ENCODE measurements at places on chromosomes 6 and 20.
A peak's percentile ranks its signal among the peaks of the same experiment; 100 is the strongest.

GRCh38 chr6:18985996-18986395, 598.8 kb downstream of the RNF144B start:
- no peak for DNase-seq

DNA sequence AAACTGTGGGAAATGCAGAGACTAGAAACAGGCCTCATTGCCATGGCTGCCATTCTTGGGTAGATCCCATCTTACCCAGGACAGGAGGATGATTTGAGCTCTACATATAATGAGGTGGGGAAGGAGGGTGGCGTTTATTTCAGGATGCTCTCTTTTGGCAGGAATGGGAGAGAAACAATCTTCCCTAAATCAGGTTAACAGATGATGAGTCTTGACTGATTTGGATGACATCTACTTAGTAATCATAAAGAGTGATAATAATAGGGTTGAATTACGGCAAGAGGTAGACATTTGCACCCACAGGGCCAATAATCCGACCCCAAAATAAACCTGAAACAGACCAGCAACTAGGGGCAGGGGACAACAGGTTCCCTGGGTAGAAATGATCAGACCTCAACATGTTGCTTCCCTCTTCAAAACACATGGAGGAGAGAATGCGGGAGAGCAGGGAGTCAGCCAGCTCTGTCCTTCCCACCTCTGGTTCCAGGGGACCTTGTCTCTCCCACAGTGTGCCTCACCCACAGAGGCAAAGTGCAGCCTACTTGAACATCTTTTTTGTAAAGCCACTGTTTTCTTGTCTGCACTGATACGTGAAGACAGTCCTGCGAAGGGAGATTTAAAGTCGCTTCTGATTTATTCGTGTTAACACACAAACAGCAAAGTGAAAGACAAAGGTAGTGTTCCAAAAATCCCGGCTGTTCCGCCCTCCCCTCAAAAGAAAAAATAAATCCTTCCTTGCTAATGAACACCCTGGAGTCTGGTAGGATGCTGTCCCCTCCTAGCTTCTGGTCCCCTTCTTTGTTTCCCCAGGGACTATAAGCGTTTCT, 3.9 kb downstream of the FOXQ1 start:
- no peak for DNase-seq

GRCh38 chr6:157644043-157644810, 178.8 kb upstream of the SNX9 start:
- no peak for DNase-seq

DNA sequence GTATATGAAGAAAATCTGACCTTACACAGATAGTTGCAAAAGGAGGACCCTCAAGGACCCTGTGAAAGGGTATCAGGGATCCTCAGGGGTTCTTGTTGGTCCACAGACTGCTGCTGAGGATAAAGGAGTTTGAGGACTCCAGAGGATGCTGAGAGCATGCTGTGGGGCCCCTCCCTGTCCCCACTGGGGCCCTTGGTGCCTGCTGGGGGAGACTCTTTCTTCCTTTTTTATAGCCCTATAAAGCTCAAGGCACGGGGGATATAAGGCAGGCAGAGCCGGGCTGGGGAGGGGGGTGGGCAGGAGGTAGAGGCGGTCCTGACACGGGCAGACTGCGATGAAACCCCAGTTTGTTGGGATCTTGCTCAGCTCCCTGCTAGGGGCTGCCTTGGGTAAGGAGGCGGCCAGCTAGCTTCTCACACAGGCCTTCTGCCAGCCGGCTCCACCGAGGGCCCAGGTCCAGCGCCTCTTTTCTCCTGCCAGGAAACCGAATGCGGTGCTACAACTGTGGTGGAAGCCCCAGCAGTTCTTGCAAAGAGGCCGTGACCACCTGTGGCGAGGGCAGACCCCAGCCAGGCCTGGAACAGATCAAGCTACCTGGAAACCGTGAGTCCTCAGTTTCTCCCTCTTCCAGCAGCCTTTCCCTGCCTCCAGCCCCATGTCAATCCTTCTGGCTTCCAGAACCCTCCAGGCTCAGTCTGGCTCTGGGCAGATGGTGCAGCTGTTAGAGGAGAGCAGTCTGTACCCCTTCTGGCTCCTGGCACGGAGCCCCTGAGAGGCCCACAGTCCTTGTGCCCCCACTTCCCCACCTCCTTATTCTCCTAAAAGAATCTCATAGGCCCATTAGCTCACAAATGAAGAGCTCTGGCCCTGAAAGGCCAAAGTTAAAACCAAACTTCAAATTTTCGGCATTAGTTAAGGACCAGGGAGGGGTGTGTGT, at the start of gene LY6G6D:
Gene LY6G6D, plus strand, starts transcription at position 327 of the 937 bp plus-strand sequence. Its CDS starts 8 bp downstream, at position 335.
- DNase-seq: no peak

- DNase-seq: no peak
Measured at GRCh38 chr6:18302561-18303439, 38.5 kb upstream of the DEK start.

DNA sequence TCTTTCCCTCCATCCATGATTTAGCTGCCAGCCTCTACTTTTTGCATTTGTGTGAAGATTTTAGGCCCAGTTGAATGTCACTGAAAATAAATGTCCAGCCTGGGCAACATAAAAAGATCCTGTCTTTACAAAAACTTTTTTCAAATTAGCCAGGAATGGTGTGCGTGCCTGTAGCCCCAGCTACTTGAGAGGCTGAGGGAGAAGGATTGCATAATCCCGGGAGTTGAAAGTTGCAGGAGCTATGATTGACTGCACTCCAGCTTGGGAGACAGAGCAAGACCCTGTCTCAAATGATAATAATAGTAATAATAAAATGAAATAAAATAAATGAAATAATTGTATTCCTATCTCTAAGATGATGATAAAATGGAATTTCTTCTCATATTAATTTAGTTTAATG, 5.0 kb upstream of the GFOD1 start:
- DNase-seq: no peak

- DNase-seq: peak; percentile 86
Measured at GRCh38 chr6:52663120-52663935, 7.6 kb upstream of the TMEM14A start.

GRCh38 chr6:18154507-18155149, at the start of gene TPMT:
TPMT (minus strand) TSS chr6:18155077; CDS start chr6:18149127, 5,950 bp downstream.
- no peak for DNase-seq

DNA sequence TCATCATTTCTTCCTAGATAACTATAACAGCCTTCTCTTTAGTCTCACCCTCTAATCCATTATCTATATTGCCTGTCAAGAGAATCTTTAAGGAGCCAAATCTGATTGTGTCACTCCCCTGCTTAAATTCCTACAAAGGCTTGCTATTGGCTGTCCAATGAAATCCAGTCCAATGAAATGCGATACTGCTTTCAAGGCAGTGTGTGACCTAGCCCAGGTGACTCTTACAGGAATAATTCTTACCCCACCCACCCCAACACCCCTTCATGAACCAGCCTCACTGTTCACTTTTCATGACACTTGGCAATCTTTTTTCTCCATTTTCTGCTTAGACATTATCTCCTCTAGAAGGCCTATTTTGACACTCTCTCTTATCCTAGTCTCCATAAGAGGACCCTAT, 163.3 kb upstream of the MARCKS start:
- DNase-seq: no peak

DNA sequence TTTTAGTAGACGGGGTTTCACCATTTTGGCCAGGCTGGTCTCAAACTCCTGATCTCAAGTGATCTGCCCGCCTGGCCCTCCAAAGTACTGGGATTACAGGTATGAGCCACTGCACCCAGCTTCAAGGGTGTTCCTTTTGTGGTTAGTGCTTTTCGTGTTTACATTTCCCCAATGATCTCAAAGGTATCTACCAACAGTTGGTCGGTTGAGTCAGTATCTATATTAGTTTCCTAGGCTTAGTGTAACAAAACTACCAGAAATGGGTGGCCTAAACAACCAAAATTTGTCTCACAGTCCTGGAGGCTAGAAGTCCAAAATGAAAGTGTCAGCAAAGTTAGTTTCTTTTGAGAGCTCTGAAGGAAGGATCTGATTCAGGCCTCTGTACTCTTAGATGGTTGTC, 30.1 kb downstream of the CASP8AP2 start:
- DNase-seq: no peak

DNA sequence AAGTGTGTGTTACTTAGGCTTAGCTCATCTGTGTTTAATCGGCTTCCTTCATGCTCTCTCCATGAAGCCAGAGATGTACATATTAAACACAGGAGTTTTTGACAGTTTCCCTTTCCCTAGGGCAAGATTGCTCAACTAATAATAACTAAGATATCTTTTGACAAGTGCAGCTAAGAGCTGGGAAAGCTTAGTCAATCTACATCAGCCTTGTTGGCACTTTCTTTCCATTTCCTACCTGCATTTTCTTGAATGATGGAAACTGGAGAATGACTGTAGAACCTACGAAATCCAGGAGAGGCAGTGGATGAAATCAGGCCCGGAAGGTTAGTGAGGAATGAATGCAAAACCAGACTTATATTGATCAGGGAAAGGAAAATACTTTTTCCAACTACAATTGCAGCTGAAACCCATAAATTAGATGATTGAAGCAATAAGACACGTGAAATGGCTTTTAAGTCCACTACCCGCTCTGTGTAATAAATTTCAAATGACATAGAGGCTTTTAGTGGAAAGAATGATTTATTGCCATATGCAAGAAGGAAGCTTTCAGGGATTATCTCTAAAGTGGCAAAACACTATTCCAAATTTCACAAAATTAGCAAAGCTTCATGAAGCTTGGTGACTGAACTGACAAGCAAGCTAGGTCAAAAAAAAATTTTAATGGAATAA, 237.2 kb upstream of the ID4 start:
- no peak for DNase-seq

DNA sequence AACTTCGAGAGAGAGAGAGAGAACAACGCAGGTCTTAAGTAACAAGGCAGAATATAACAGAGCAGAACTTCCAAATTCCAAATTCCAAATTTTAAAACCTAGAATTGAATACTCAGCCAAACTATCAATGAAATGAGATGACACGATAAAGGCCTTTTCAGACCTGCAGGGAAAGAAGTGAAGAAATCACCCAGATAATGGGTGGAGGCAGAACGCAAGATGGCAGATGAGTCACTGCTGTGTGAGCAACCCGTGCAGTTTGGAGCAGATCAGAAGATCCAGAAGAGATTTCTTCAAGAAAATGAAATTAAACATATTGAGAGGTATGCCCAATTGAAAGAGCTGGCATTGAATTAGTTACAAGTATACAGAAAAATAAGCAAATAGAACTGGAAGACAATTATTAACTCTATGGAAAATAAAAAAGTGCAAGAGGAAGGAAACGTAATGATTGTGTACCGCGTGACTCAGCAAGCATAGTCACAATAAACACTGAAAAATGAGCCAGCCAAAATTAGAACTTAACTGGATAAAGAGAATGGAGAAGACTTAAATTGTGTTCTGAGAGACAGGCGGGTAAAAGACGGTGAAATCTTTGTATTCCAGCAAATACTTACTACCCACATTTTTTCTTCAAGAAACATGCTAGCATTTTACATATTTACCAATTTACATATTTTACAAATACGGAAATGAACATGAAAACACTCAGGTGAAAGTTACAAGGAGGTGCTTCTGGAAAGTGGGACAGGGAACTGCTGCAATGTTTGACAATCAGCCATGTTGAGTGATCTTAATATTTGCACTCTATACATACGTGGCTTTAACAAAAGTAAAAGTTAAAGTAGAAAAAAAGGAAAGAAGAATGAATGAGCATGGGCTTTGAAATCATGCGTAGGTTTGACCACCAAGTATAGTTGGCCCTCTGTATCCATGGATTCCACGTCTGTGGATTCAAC, 87.9 kb upstream of the CDYL start:
- DNase-seq: no peak

DNA sequence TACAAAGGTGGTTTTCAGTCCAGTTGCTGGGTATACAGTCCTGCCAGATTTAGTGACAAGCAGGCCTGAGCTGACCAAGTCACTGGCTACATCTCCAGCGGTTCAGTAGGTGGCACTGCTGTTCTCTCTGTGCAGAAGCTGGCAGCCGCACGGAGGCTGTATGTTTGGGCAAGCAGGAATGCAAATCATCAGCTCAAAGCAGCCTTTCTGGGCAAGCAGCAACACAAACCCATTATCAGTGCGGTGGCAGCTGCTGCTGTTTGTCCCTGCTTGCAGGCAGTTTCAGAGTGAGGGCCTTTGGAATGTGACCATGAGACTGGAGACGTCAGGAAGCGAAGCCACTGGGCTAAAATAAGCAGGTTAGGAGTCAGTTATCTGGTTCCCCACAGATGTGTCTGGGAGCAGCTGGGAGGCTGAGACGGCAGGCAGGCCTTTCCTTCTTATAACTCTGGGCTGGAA, 72.5 kb downstream of the TXLNB start:
- DNase-seq: peak; percentile 80

- no peak for DNase-seq
Measured at GRCh38 chr6:47579040-47579439, 101.5 kb downstream of the CD2AP start.

DNA sequence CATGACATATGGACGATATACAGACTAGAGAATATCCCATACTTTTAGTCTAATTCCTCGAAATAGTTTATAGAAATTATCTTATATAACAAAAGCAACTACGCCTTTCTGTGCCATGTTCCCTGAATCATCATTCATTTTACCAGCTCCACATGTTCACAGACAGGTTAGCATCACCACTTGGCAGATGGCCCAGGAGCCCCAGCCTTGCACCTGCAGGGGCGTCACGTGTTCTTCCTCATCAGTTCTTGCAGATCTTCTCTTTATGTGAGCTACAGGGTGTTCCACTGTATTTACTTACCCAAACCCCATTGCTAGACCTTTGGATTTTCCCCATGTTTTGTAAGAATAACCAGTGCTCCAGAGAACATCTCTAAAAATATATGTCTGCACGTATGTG, 12.6 kb upstream of the BNIP5 start:
- no peak for DNase-seq

DNA sequence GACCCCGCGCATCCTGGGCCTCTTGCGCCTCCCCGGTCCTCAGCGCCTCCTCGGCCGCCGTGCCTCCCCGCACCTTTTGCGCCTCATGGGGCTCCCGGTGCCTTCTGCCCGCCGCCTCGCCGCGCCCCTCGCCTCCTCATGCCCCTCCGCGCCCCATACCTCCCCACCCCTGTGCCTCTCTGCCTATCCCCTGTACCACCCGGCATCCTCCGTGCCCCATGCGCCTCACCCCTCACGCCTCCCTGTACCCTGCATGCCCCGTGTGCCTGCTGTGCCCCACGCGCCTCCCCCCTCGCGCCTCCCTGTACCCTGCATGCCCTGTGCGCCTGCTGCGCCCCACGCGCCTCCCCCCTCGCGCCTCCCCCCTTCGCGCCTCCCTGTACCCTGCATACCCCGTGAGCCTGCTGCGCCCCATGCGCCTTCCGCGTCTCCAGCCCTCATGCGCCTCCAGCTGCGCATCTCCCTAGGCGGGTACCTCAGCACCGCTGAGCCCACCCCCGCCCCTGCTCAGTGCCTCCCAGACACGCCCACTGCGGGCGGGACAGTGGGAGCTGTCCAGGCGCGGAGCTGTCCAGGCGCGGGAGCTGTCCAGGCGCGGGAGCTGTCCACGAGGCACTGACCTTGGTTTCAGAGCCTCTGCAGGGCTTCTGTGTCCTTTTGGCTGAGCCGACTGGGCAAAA, 37.1 kb downstream of the IGF2R start:
- no peak for DNase-seq

- DNase-seq: no peak
Measured at GRCh38 chr20:34581341-34582184, 23.0 kb downstream of the MAP1LC3A start.

GRCh38 chr6:158854214-158855101, 35.3 kb upstream of the EZR start:
- DNase-seq: no peak
